MV-4-11 (cell line): ENCODE measurements at places on chromosomes 12 and 14.

GRCh38 chr14:60790850-60791249 is 56.3 kb downstream of the MNAT1 start:
- no peak for DNase-seq

- no peak for DNase-seq
Measured at GRCh38 chr12:27285403-27285802, 41.3 kb downstream of the STK38L start.

DNA sequence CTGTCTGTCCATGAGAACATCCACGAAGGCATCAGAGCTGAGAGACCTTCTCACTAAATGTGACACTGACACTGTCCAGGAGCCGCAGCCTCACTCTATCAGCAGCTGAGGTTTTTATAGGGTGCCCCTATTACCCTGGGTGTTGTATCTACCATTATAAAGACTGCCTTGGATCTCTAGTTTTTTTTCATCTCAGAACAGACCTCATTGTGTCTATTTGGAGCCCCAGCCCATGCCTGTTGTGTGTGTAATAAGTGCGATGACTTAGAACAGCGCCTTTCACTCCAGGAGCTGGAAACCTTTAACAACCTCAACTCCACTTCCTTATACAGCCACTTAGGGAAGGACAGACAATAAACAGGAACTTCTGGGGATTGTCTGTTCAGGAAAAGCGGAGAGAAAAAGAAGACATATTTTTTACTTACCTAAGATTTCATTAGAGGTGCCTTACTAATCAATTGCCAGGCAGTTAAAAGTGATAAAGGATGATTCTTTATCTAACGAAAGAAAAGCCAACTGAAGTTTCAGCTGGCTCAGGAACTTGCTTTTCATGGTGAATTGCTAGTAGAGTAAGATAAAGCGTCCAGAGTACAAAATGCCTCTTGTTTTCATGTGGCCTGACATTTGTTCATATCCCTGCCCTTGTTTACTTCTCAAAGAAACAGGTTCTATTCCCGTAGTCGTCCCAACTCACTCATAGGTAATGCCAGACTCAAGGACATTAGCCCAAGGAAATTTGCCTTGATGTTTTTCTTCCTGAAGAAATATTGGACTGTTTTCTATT is 420.6 kb downstream of the RAD51B start:
- DNase-seq = no peak

DNA sequence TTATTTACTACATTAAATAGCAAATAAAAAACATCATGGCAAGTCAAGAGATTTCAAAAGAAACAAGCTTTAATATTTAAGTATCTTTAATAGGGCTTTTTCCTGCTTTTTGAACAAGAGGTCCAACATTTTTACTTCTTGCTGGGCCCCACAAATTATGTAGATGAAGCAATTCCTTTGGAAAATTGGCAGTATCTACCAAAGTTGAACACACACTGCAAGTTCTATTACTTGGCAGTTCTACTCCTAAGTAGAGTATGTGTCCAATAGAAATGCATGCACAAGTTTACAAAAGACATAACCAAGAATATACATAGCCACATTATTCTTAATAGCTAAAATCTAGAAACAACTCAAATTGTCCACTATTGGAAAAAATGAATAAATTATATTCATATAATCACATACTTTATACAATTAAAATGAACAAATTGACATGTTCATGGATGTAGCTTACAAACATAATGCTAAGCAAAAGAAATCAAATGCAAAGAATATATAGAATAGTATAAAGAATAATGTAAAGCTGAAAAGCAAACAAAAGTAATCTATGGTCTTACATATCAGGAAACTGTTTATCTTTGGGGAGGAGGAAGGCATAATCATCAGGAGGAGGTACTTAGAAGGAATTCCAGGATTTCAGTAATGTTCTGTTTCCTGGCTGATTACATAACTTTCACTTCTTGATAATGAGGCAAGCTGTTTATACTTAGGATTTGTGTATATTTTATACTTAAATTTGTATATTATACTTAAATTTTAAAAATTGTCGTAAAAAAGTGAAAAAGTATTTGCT is 6.5 kb upstream of the TMBIM4 start:
- peak; percentile 33 for DNase-seq

DNA sequence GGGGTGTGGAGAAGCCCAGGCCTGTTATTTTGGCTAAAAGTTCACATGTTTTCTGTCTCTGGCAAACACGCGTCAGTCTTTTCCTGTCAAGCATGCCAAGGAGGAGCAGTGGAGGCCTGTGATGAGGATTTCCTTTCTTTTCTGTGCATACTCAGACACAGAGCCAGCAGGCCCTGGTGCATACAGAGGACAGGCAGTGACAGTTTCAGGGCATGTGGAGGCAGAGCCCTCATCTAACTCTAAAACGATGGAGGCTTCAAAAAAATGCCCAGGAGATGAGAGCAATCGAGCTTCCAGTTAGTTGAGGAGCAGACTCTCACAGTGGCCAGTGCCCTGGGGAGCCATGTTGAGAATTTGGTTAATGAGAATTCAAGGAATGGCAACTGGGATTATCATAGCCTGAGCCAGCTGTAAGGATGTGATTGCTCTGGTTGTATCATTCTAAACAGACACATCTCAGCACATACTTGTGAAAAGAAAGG is 66.5 kb downstream of the TRAFD1 start:
- DNase-seq = no peak

GRCh38 chr14:68654471-68654941 is 138.4 kb downstream of the ZFP36L1 start:
- no peak for DNase-seq
